ENCODE measurements at places on chromosomes 6 and 20.

DNA sequence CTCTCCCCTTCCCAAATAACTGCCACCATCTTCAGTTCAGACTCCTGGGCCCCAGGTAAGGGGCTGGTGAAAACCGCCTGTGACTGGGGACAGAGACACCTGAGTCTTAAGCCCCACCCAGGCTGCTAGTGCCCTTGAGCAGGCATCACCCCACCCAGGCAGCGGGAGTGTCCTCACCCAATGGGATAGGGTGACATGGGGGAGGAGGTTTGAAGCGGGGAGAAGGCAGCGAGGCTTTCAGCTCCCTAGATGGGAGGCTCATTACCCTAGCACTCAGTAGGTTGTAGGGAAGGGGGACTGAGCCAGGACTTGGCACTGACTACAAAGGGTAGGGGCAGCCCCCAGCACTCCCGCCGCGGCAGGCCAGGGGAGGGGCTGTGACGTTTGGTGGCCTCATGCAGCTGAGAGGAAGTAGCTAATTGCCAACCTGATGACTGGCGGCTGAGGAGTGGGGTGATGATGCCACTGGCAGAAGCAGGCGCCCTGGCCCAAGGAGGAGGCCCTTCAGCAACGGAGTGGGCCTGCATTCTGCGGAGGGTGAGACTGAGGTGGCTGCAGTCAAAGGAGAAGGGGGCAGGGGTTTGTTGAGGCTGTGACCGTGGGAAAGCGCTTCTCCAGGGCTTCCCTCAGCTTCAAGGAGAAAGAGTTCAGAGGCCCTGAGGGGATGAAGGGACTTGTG is 126.9 kb downstream of the MRPL14 start:
- DNase-seq: no peak

GRCh38 chr20:9253006-9253539 is 184.2 kb downstream of the PLCB4 start:
- DNase-seq: no peak

- DNase-seq: no peak
These were observed 1.1 kb downstream of the SOD2 start for GRCh38 chr6:159691963-159692287.

DNA sequence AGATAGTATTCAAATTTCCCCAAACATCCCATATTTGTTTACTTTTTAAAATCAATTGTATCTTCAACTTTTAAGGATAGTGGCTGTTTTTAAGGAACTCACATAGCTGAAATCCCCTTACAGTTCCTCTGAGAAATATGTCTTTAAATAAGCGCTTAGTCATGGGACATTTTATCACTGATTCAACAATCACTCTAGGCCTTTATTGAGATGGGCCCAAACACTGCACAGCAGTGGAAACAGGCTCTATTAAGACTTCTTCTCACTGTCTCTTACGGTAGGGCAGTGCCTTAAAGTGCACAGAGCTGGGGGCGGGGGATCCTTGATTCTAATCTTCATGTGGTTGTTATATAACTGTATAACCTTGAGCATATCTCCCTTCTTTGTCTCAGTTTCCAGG is 59.8 kb upstream of the RREB1 start:
- no peak for DNase-seq

DNA sequence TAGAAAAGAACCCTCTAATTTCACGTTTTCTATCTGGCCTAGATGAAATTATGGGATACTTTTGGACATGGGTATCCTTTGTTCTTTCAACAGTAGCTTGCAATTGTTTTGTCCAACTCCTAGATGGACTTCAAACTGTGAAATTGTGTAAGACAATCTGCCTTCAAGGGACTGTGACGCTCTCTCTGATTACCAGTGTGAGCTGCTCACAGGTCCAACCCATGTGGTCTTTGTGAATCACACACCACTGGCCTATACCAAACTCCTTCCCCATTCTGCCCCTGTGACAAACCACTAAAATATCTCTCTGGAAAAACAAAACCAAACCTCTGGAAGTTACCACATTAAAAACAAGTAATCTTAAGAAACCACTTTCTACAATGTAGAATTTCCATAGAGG is 59.5 kb downstream of the NINL start:
- no peak for DNase-seq

DNA sequence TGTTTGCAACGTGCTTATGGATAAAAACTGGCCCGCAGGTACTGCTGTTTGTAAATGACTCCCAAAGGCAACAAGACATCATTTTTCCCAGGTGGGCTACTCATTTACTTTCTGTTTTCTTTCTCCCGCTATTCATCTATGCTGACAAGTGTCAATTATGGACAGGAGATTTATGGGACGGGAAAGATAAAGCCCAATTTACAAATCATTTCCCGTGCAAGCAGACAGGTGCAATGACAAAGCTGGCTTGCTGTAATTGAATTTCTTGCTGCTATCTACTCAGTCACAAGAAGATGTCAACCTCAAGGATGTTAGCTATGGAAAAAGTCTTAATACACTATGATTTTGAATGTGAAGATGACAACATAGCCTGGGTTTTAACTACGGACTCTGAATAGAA is 125.5 kb downstream of the EPHA7 start:
- DNase-seq: no peak

GRCh38 chr20:49610691-49611538 is 43.0 kb upstream of the PTGIS start:
- DNase-seq: peak; percentile 86

DNA sequence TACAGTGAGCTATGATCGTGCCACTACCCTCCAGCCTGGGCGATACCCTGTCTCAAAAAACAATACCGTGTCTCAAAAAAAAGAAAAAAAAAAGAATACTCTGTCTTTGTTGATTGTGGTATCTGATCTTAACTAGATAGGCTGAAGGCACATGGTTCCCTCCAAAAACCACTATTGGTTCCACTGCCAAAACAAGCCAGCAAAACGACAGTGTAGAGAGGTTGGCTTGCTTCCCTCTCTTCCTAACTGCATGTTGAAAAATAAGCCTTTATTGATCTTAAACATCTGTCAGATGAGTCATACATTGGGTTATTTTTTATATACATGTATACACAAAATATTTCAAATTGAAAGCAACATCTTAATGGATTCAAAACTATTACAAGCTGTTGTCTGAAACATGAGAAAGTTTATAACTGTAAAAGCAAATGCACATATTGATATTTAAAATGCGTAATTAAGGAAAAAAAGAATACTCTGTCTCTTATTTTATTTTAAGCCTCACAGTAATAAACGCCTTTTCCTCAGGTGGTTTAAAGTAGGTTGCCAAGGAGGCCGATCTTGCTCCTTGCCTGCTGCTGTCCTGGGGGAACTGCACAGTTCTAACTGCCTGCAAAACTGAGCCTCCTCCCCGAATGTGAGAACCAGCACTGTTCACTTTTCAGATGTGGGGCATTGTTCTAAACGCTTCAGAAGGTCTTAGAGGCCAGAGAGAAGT is 7.0 kb upstream of the NINL start:
- DNase-seq: no peak
